ENCODE measurements at places on chromosomes 12 and 14.
A peak's percentile ranks its signal among the peaks of the same experiment; 100 is the strongest.

DNA sequence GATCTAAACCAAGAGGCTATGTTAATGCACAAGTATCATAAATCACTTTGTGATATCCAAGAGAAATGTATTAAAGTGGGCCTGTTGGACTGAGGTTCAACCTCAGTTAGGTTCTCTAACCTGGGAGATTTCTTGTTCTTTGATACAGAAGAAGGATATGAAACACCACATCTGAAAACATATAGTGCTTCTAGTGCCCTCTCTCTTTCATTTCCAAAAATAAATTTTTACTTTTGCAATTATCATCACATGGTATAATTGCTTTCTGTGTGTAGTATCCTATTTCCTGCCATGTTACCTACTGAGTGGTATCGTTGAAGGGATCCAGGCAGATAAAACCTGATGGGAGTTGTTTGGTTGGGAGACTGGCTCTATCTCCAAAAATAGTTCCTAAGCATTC is 264.9 kb downstream of the CCER1 start:
- no peak for DNase-seq

DNA sequence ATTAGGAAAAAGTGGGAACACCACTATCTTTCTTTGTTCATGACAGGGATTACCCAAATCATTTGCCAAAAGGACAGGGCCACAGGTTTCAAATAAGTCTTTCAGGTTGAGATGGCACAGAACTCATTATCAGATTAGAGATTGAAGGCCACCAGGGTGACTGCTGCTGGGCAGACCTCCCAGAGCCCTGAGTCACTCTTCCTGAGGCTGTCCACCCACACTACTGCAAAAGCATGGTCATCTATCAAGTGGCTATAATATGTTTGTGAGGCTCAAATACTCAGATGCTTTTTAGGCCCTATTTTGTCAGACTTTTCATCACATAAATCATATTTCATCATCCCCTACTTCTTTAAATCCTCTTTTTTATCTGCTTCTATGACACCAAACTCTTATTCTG is 155.3 kb upstream of the CCDC196 start:
- peak; percentile 40 for DNase-seq

DNA sequence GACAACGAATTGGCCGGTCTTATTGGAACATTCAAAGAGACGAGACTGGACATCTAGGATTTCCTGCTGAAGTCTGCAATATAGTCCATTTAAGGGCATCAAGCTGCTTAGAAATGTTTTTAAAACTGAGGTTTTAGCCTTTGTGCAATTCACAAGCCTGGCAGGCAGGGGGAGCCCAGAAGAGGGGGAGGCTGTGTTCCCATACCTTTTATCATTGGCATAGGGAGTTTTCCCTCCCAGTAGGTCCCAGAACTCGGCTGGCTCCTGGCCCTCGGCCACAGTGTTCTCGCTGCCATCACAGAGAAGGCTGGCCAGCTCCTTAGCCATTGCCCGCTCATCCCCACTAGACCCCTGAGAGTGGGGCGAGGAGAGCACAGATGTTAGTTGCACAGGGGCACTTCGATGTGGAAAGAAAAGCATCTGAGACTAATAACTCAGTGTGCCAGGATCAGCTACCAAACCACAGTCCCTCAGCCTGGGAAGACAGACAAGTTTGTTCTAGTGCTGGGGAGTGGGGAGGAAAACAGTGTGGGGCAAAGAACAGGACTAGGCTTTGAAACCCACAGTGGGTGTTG is 15.1 kb downstream of the AVIL start:
- DNase-seq = peak; percentile 59

GRCh38 chr12:83807871-83808270 is 1104.7 kb downstream of the SLC6A15 start:
- no peak for DNase-seq

DNA sequence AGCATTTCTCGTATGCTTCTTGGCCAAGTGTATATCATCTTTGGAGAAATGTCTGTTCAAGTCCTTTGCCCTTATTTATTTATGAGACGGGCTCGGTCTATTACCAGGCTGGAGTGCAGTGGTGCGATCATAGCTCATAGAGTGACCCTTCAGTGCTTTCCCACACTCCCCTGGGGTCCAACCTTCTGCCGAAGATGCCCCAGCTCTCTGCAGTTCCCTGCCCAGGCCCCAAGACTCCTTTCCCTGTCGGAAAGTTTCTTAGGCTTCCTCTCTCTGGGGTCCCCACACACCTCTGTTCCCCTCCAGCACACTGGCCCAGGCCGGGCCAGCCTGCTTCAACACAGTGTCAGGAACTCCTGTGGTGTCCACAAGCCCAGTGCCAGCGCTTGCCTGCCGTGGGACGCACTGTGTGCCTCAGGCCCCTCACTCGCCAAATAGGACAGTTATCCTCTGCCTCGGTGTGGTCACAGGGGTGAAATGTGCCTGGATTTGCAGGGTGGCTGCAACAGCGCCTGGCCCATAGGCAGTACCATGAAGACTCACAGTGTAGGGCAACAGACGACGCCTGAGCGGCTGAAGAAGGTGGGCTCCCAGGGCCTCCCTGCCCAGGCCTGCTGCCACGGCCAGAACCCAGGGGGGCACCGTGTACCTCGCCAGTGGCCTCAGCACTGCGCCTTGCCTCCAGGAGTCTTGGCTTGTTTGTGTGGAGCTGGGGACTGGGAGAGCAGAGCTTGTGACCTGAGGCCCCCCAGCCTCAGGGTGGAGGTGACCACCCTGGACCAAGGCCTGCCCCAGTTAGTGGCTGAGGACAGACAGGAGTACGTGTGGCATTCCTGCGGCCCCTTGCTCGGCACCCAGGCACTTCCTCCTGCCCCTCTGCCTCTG is 4.9 kb upstream of the ASPG start:
- DNase-seq = no peak

GRCh38 chr12:126607867-126608266 is 1542.6 kb downstream of the AACS start:
- DNase-seq = no peak

- DNase-seq = no peak
Observed at GRCh38 chr14:22163051-22163450, 426.0 kb downstream of the DAD1 start.

DNA sequence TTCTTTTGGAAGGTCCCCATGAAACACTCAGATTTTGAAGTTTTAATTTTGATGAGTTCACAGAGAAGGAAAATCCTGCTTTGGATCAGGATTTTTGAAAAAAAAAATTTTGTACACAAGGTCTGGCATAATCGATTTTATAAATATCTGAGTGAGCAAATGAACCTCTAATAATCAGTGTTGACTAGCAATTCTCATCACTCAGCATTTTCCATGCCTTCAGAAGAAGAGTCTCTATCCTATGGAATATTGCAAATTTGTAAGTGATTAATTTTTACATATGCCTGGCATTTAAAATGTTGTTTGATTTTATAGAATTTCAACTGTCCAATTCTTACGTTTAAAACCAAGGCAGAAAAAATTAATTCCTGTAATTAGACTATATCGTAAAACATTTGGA is 30.5 kb upstream of the REP15 start:
- no peak for DNase-seq

DNA sequence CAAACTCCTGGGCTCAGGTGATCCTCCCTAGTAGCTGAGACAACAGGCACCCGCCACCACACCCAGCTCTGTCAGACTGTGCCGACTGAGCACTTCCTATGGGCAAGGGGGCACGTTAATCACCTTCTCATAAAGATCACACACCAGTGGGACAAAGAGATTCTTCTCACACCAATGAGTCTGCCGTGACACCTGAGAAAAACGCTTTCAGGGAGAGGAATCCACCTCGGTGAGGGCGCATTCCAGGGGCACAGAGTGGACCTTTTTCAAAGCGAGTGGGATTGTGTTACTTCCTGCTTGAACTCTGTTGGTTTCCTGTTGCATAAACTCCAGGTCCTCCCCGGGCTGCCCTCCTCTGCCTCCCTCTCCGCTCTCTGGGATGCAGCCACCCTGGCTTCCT is 17.5 kb upstream of the SCARB1 start:
- DNase-seq = no peak

DNA sequence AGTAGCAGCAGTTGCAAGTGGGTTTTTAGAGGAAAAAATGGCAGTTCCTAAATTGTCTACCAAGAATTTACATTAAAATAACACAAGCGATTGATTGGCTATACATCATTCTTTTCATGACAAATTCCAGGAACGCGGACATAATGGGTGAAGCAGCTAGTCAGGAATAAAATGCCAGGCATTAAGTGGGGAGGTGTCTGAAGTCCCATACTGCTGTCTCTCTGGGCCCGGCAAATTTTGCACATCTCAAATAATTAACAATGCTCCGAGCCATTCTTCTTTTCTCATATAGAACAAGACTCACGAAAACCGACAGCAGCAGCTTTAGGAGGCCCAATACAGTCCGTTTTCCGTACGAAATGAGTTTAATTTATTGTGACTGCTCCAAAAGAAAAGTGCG is 696 bp downstream of the RPL36AL start:
- DNase-seq = no peak

- peak; percentile 37 for DNase-seq
Observed at GRCh38 chr12:90174198-90174510, 465.5 kb upstream of the ATP2B1 start.

GRCh38 chr14:103115845-103116572 is 7.3 kb upstream of the TNFAIP2 start:
- DNase-seq = no peak

DNA sequence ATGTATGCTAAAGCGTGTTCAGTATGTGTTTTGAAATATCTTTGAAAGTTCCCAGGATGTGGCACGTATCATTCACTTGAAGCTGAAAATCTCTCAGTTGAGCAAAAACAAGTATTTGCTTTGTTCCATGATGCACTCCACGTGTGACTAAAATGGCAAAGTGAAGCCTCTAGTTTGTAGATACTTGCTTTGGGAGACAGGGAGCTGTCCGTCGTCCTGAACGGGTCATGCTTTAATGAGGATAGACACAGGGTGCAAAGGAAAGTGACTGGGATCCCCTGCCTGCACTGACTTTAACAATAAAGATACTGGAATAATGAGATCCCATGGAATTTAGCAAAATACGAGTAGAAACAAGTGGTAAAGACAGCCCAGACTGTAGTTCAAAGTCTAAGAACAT is 991.4 kb downstream of the NRXN3 start:
- DNase-seq = peak; percentile 18

DNA sequence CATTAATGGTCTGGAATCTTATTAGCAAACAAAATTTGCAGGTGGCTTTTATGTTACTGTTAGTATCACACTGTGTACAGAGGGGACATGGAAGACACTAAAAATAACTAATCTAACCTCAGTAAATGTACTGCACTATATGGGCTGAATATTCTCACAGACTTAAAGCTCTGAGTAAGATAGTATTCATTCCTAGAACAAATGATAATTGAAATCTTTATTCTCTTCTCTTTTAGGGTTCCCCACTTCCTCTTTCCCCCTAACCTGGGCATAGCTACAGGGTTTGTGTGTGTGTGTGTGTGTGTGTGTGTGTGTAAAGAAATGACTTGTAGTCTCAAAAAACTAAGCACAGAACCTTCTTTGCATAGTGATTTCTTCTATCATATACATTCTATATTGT is 21.4 kb upstream of the HECTD1 start:
- no peak for DNase-seq

GRCh38 chr14:35247777-35248475 is 44.3 kb upstream of the PSMA6 start:
- DNase-seq = no peak

- no peak for DNase-seq
Observed at GRCh38 chr14:78154827-78155226, 15.3 kb upstream of the NRXN3 start.

- DNase-seq = no peak
Observed at GRCh38 chr12:3815094-3815766, 58.0 kb downstream of the PARP11 start.

DNA sequence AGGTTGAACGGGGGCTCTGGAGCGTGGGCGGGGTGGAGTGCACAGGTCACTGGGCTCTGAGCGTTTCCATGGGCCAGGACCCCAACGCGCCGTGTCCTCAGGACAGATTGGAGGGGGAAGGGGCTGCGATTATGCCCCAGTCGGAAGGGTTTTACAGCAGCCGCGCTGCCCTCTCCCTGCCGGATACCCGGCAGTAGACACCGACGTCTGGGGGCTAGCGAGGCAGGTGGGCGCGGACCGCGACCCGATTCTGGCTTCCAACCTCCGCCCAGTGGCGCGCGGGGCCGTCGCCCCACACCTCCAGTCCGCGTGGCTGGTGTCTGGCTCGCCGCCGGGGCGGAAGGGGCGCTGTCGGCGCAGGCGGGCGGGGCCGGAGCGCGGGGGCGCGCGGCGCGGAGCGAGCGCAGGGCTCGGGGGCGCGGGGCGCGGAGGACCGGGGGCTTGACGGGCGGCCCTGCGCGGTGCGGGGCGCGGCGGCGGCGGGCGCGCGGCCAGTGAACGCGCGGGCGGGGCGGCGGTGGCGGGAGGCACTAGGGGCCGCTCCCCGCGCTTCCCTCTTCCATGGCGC is 2.4 kb upstream of the KIF26A start:
- no peak for DNase-seq

DNA sequence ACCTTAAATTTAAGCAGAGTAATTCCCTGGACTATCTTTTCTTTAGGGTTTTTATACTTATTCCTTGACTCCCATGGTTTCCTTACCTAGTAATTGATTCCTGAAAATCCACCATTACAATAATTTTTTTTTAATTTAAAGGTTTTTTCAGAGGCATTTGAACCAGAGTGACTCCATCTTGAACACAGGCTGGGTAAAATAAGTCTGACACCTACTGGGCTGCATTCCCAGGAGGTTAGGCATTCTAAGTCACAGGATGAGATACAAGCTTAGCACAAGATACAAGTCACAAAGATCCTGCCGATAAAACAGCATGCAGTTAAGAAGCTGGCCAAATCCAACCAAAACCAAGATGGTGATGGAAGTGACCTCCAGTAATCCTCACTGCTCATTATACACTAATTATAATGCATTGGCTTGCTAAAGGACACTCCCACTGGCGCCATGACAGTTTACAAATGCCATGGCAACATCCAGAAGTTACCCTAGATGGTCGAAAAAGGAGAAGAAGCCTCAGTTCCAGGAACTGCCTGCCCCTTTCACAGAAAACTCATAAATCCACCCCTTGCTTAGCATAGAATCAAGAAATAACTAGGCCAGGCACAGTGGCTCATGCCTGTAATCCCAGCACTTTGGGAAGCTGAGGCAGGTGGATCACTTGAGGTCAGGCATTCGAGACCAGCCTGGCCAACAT is 53.6 kb downstream of the SLC25A21 start:
- DNase-seq = no peak

- peak; percentile 9 for DNase-seq
Observed at GRCh38 chr12:88339966-88340365, 197.9 kb downstream of the TMTC3 start.

- DNase-seq = no peak
Observed at GRCh38 chr12:113555226-113555625, 83.6 kb upstream of the LHX5 start.

GRCh38 chr12:49410818-49411217 is 43.6 kb downstream of the SPATS2 start:
- DNase-seq = no peak
